Fibroblast of the aortic adventitia (primary cell): ENCODE measurements at places on chromosomes 2 and 18.
A peak's percentile ranks its signal among the peaks of the same experiment; 100 is the strongest.

GRCh38 chr18:48230467-48231113 is 178.6 kb downstream of the ZBTB7C start:
- peak; percentile 61 for DNase-seq

- peak; percentile 65 for DNase-seq
These were observed 3.6 kb downstream of the ZNF516 start for GRCh38 chr18:76491473-76491775.

GRCh38 chr2:96514521-96514920 is 9.4 kb upstream of the NEURL3 start:
- no peak for DNase-seq

- DNase-seq = peak; percentile 14
These were observed 151.7 kb upstream of the ITGA4 start for GRCh38 chr2:181305301-181306123.

DNA sequence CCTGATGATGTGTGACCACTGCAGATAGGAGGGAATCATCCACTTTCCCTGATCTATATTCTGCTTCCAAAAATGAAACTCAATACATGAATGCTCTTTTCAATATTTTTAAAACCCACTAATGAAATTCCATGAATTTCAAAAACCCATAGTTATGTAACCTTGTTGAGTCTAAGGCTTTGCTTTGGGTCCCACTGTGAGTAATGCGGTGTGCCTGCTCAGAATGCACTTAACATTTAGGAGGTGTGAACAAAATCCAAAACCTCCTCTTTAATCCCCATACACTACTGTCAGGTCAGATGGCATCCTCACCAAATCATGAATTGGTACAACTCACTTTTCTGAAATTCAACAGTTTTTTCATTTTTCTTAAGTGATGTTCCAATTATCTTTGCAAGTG is 50.4 kb downstream of the CCDC93 start:
- DNase-seq = no peak

GRCh38 chr2:155309483-155309882 is 611.0 kb downstream of the KCNJ3 start:
- DNase-seq = no peak

DNA sequence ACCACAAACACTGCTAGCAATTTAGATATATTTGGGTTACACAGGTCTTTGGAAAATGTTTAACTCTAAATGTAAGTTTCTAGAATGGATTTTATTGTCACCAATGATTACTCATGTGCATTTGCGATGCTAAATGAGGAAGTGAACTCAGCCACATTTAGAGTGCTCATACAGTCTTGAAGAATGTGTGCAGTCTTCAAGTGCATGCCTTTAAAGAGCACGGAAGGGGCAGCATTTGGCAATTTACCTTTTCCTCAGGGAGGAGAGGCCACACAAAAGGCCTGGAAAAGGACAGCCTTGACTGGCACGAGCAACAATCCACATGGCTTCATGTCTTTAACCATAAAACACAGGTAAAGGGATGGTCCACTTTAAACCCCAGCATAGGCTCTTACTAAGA is 78.5 kb upstream of the STK17B start:
- DNase-seq = peak; percentile 50

- no peak for DNase-seq
These were observed 86.8 kb upstream of the ST3GAL5 start for GRCh38 chr2:85975581-85975980.

DNA sequence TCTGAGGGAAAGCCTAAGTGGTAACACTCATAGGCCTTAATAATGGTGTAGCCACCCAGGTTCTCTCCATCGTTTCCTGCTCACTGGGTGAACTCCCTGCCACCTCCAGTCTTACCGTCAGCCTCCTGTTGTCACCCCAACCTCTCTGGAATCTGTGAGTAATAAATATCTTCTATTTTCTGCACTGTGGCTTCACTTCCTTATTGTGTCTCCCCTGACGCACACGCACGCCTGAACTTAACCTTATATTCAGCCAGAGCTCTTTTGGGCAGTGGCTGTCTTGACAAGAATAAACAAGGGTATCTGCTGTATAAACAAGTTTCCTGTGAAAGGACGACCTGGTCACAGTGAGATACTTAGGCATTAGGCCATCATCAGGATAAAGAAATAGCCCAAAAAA is 467.2 kb downstream of the SPAG16 start:
- no peak for DNase-seq

- no peak for DNase-seq
These were observed 27.2 kb downstream of the CDKL4 start for GRCh38 chr2:39216346-39217191.

GRCh38 chr18:63907664-63908063 is at the start of gene SERPINB10:
Gene SERPINB10, plus strand, starts transcription at chr18:63907958. Its CDS starts 7,553 bp downstream, at chr18:63915511.
- no peak for DNase-seq

GRCh38 chr2:128450211-128451024 is 131.8 kb upstream of the HS6ST1 start:
- DNase-seq = no peak

DNA sequence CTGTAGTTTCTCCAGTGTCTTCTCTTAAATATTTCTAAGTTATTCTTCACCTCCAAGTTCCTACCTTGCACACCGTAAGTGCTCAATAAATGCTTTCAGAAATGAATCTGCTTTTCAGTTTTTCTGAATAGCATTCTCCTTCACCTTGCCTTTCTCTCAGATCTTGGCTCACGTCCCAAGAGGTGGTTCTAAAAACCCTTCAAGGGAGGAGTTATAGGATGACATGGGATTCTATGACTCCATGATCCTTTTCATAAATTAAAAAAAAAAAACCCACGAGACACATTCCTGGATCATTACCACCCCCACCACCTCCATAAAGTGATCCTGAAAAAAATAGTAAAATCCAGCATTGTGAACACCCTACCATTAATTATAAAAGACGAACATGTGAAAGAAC is 11.7 kb downstream of the KCTD1 start:
- DNase-seq = no peak

DNA sequence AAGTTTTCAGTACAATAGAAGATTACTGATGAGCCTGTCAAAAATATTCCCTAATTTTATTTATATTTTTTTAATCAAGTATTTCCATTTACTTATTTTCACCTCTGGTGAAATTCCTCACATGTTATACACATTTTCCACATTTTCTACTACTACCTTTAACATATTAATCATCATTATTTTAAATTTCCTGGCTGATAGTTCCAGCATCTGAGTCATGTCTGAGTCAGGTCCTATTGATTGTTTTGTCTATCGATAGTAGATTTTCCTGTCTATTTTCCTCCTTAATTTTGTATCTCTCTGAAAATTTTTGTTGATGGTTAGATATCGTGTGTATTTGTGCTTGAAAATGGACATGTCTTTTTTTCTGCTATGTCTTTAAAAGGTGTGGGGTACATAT is 211.8 kb upstream of the DSEL start:
- DNase-seq = no peak

- peak; percentile 87 for DNase-seq
These were observed 16.2 kb downstream of the DOCK10 start for GRCh38 chr2:225025917-225026571.

GRCh38 chr2:44928483-44929158 is 12.9 kb upstream of the SIX3 start:
- no peak for DNase-seq

GRCh38 chr2:15173501-15173900 is 387.6 kb downstream of the NBAS start:
- no peak for DNase-seq

DNA sequence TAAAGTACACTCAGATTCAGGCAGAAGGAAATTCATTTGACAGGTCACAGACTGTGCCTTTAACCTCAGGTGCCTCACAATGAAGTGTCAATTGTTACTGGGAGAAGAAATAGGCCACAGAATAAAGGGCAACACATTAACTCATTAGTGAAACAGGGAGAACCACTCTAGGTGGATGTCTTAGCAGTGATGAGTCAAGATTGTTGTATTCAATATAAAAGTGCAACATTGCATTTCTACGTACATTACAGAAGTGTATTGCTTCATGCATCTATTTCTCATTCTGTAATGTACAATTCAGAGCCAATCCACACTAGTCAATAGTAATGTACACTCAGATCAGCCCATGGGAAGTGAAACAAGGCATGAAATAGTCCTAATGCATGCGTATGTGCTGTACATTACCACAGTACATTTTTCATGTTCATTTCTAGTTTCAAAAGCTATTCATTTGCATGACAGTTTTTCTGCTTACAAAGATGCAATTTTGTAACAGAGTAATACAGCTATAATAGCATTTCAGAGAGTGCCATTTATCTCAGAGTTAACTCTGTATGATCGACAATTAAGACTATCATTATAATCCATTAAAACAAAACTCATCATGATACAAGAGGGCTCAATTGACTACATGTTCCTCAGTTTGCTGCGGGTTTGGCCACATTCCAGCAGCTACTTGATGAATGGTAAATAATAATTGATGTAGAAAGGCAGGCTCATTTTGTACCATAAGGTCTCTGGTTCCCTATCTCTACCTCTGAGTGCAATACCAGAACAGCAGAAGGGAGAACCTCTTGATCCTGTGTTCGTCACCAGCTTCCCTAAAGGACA is 12.2 kb upstream of the ARL5A start:
- no peak for DNase-seq

DNA sequence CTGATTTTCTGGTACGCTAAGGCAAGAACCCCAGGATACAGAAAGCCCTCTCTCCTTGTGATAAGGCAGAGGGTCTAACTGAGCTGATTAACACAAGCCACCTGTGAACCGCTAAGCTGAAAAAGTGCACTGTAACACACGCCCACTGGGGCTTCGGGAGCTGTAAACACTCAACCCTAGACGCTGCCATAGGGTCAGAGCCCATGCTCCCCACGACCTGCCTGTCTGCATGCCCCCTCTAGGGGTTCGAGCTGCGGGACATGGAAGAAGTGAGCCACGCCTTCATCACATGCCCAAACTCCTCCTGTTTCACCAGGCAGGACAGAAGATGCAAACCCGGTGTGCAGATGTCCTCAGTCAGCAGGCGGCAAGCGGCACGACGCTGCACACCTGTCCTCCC is 173.9 kb upstream of the RAB12 start:
- DNase-seq = no peak

GRCh38 chr2:221715523-221716247 is 143.6 kb upstream of the EPHA4 start:
- no peak for DNase-seq

DNA sequence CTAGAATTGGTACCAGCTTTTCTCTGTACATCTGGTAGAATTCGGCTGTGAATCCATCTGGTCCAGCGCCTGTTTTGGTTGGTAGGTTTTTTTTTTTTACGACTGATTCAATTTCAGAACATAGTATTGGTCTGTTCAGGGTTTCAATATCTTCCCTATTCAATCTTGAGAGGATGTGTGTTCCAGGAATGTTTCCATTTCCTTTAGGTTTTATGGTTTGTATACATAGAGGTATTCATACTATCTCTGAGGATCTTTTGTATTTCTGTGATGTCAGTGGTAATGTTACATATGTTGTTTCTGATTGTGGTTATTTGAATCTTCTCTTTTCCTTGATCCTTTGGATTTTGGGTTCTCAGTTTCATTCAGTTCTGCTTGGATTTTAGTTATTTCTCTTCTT is 172.1 kb upstream of the ITGA4 start:
- DNase-seq = no peak

GRCh38 chr2:240431271-240431660 is 4.2 kb upstream of the GPC1 start:
- no peak for DNase-seq

DNA sequence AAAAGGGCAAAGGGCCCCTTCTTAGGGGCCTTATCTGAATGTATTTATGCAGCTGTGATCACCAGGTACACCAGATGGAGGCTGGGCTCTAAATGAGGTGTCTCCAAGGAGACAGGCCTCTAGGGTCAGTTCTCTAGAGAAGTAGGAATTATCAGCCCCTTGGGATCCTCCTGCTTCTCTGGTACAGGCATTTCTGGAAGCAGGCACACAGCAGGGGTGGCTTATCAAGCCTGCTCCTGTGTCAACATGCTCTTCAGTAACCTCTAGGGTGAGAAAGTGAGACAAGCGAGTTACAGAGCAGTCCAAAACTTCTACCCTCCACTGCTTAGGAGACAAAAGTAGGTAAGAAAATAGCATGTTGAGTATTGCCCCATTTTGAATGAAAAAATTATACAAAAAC is 13.8 kb downstream of the TPGS2 start:
- no peak for DNase-seq

DNA sequence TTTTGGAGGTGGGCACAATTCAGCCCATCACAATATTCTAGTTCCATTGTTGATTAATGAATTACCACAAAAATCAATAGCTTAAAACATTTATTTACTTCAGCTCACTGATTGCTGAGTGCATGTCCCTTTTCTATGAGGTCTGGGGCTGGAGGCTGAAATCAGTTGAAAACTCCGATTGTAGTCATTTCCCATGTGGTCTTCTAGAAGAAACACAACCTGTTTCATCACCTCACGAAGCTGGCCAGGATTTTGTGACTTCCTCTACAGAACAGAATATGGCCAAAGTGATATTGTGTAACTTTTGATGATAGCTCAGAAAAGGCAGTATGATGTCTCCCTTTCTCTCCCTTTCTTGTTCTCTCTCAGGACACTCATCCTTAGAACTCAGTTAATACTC is 44.1 kb upstream of the CYRIA start:
- DNase-seq = no peak

GRCh38 chr2:143489145-143489544 is 359.9 kb downstream of the ARHGAP15 start:
- DNase-seq = peak; percentile 93

- DNase-seq = no peak
These were observed 312.1 kb downstream of the TMX3 start for GRCh38 chr18:68402784-68403183.

DNA sequence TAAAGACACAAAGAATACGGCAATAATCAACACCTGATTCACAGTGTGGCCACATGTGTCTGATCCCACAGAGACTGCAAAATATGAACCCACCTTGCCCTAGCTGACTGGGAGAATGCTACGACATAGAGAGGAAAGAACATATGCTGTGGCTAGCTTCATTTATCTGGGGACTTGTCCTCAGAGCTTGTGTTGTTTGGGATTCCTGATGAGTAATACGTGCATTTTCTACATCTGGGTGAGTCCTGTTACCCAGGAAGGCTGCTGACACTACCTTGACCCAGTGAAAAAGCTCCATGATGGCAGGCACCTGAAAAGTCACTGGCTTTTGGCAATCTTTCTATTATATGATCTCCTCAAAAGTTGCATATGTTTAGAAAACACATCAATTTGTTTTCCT is 427.7 kb upstream of the LYPD1 start:
- peak; percentile 15 for DNase-seq

- DNase-seq = no peak
These were observed 40.4 kb downstream of the KLHL29 start for GRCh38 chr2:23425338-23425871.
